ENCODE measurements at places on chromosomes 11 and 22.

DNA sequence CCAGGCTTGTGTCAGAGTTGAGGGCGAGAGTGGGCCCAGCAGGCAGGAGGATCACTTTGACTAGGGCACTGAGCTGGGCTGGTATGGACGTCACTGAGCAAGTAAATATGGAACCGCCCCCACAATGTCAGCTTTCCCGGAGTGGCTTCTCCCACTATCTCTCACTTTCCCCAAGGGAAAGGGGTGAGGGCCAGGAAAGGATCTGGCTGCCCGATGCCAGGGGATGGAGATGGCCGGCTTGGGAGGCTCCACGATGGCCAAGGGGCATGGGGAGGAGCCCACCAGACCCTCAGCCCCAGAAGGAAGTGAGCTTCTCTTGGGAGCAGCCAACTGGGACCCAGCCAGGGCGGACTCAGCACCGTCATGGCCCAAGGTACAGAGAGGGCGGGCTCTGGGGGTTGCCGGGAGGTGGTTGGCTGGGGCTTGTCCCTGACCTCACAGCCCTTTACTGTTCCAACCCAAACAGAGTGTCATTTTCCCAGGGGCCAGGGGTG lies 8.7 kb downstream of the PRDM11 start:
- DNase-seq, result no peak

DNA sequence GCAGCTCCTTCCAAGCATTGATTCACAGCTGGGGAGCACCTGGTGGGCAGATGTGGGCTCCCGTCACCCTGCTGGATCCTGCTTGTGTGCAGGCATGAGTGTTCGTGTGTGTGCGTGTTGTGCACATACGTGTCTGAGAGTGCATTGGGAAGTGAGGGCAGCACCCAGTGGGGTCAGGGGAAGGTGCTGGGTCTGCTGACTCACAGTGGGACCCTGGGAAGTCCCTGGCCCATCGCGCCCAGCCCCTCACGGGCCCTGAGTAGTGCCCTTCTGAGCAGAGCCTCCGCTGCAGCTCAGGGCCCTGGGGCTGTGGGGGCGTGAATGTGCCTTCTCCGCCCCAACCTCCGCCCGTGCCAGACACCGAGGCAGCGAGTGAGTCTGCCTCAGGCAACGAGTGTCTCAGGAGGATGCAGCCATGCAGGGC lies 36.8 kb downstream of the WNT11 start:
- DNase-seq, result no peak

GRCh38 chr11:88312628-88313027 lies 24.9 kb downstream of the CTSC start:
- no peak for DNase-seq

- no peak for DNase-seq
Observed at GRCh38 chr11:125227151-125227550, 62.6 kb downstream of the PKNOX2 start.

DNA sequence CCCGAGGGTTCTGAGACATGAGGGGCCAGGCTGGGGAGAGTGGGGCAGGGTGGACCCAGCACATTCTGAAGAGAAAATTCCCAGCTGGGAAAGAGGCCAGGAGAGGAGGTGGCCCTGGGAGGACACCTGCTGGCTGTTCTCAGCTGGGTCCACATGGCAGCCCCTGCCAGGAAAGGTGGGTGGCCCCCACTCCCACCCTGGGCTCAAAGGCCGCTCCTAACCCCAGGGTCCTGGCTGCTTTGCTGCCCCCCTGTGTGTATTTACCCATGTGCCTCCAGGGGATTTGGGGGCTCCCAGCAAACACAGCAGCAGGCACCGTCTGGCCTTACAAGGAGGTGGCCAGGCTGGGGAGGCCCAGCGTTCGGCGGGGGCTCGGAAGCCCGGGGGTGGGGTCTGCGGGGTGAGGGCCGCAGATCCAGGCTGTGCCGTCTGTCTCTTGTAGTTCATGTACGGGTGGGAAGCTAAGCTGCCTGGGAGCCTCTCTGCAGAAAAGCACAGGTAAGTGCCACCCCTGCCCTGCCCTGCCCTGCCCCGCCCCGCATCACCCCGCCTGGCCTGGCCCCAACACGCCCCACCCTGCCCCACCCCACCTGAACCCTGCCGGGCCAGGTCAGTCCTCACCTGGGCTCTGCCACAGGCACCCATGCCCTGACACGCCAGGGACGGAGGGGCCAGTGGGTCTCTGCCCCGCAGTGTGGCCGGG lies 10.6 kb downstream of the MUC5B start:
- no peak for DNase-seq

Data from RPMI8226 (cell line).